Left cardiac atrium (tissue), 4 donors: ENCODE measurements at places on chromosomes 5 and 9. TPM values are rescaled to one million over a fixed set of nuclear protein-coding genes. Genes with fewer than 3 reads are reported as not detected.
A peak's percentile ranks its signal among the peaks of the same experiment; 100 is the strongest.

SLC22A4 gene
- 2.2 TPM for total RNA-seq

TRPM3 gene
- total RNA-seq = 1.2 TPM

ANGPTL2 gene
- total RNA-seq = 63.1 TPM

UBE2QL1 gene
- 7.8 TPM for total RNA-seq

KCNV2 gene
- not detected for total RNA-seq

ADCY2 gene
- 1.1 TPM for total RNA-seq

DNA sequence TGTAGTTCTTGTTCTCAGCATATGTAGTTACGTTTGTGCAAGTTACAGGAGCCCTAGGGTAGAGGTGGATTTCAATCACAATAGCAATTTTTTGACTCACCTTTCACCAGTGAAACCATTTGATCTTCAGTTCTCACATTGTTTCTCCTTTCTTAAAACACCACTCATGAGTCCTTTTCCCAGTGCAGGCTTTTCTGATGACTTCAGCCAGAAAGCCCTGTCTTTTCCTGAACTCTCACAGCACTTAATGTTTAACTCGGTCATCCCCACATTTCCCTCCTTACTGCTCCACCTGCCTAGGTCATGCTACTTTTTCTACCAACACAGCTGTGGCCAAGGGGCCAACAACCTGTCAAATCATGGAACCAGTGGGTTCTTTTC is 37.9 kb downstream of the ARHGEF28 start:
- no peak for DNase-seq

GRCh38 chr5:58406394-58406793 is 53.5 kb downstream of the PLK2 start:
- no peak for DNase-seq

GRCh38 chr5:89583534-89583933 is 700.5 kb upstream of the MEF2C start:
- DNase-seq = no peak

- DNase-seq = peak; percentile 89
Observed at GRCh38 chr9:129225815-129226214, 47.8 kb upstream of the IER5L start.

DNA sequence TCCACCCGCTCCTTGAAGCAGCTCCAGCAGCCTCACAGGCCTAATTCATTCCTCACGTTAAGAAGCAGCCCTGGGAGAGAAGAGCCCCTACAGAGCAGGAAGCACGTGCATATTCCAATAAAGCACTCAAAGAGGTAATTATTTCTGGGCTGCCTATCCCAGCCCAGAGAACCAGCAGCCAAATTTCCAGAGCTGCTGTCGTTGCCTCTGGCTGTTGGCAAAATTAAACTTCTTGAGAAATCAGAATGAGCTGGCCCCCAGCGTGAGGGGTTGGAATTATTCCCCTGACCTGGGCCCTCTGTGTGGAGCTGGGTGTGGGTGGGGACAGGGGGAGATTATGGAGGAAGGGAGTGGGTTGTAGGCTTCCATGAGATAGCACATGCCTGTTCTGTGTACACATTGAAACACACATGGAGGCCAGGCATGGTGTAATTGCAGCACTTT is 86.8 kb upstream of the HSPA9 start:
- no peak for DNase-seq

DNA sequence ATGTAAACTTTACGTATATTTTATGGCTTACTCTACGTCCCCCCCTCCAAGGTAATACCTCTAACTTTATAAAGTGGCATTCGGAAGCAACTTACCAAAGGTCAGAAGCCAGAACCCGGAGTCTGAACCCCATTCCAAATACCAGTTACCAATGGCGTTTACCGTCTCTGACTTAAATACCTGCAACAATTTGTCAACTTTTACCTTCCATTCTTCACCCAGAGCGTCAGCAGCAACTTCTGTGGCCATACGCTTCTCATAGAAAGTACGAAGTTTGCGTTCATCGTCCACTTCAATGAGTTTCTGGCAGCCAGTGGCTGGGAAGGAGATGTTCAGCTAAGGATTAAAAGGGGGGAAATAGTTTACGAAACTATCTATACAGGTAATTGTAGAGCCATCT is 753 bp downstream of the RPS6 start:
- DNase-seq = no peak

DNA sequence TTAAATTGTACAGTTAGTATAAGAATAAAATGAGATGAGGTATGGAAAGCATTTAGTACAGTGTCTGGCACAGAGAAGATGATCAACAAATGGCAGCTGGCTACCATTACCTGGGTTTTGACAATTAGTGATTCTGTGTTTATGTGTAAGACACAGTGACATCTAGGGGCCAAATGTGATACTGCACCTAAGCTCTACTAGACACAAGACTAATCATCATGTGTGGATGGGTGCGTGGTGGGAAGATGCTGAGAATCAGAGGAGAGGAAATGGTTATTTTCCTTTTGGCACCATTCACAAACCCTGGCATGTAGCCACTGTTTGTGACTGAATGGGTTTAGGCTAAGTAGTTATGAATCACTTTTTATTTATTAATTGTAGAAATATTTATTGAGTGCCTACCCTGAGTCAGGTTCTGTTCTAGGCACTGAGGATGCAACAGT is 109.8 kb upstream of the TBC1D2 start:
- no peak for DNase-seq

DNA sequence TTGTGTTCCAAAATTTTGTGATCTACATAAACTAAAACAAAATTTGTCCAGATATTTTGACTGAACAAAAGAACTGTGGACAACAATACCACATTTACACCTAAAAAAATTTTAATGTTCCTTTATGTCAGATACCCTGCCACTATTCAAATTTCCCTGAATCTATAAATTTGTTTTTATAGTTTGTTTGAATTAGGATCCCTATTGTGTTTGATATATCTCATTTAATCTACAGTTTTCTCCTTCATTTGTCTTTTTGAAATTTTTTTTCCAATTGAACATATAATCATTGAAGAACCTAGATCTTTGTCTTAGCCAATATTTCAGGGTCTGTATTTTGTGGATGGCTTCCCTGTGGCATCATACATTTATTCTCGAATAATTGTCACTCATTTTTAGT is 5.7 kb downstream of the AGGF1 start:
- DNase-seq = no peak

DNA sequence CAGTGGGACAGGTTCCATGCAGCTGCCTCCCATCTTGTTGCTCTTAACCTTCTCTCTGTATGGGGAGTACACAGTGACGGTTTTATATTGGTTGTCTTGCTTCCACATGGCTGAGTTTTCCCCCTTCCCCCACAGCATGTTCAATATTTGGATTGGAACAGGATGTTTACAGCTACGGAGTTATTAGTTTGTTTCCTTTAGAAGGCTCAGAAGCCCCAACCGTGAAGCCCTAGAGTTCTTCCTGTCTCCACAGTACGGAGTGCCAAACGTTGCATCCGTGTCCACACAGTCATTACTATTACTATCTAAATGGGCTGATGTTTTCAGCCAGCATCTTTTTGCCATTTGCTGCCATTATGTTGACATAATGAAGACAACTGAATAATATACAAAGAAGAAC is 277.5 kb downstream of the MARCHF11 start:
- DNase-seq = no peak

GRCh38 chr5:158569534-158569933 is 530.2 kb downstream of the EBF1 start:
- no peak for DNase-seq

GRCh38 chr9:123686131-123686828 is 243.6 kb downstream of the DENND1A start:
- DNase-seq = peak; percentile 27

DNA sequence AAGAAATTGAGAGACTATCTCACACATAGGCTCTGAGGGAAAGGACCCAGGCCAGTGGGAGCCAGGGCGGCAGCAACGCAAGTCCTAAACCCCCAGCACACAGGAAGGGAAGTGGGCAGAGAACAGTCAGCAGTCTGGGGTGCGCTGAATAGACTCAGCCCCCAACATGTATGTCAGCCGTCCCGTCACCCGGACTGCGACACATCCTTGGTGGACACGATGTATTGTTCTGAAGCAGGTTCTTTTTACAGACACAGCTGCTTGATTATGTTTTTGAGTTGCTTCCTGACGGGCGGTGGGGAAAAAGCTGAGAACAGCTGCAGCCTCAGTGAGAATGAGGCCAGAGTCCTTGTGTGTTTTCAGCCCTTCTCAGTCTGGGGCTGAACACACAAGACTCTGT is 64.1 kb upstream of the CXCL14 start:
- DNase-seq = no peak
